ENCODE measurements at places on chromosomes 7 and 10.

GRCh38 chr7:148783801-148784527, 85.3 kb downstream of the CUL1 start:
- no peak for DNase-seq

DNA sequence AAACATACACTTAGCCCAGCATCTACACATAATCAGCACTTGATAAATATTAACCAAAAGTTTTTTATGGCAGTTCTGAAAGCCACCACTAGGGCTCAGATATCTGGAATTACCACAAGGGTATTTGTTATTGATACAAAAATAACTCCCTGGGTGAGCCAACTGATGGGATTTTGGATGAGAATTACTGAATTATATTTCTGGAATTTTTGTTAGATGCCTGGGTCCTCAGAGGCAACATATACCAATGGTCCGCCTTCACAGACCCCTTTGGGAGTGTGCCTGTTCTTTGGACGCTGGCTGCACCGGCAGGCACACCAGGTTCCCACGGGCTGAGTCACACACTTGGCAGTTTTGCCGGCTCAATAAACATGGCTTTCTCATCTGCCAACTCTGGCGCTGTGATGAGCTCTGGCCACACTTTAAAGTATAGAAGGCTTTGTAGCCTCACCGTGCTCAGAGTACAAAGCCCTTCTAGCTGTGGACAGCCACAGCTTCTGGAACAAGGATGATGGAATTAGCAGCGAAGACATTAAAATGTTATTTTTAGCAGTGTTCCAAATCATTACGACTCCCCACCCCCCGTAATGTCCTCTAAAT, 24.5 kb upstream of the EEPD1 start:
- no peak for DNase-seq

DNA sequence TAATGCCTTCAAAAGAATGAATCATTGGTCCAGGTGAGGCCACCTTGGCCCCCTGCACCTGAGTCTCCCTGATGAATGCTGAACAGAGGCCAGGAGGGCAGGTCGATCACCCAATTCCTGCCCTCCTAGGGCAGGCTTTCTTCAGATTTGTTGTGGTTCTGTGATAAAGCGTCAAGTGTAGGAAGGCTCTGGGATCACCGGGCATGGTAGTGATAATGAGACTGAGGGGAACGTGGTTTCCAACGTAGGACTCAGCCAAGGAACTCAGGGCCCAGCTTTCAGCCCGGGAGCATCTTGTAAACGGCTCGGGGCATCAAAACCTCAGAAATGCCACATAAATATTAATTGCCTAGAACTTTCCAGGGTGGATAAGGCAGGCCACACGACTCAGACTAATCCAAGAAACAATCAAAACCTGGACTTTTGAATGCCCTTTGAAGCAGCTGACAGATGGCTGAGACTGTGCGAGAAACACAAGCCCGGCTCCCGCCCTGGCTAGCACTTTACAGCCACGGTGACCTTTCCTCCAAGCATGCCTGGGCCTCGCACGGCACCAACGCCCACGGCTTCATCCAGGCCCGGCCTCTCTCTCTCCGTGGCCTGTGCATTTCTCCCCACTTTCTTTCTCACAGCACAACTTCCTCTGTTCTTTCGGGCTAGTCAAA, 239.3 kb upstream of the GRB10 start:
- peak; percentile 21 for DNase-seq

- DNase-seq = no peak
These were observed 177.0 kb downstream of the REEP3 start for GRCh38 chr10:63697956-63698786.

Data from activated CD8-positive, alpha-beta memory T cell treated with anti-CD3 and anti-CD28 coated beads for 24 hours (primary cell).